ENCODE measurements at places on chromosomes 7 and 10.

DNA sequence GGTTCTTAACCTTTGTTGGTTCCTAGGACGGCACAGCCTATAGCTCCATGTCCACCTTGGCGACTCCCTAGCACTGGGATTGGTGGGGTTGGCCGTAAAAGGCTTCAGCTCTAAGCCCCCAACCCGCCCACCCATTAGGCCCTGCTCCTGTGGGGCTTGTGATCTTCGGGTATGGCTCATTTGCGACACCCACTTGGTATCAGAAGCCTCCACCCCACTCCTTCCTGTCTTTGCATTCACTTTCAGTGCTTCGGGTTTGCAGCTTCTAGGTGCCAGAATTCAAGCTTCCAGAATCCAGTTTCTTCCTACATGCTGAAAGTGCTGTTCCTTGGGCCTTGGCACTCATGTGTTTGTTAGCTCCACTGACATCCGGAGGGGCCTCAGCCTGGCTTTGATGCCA, 39.5 kb downstream of the HABP2 start:
- DNase-seq = no peak

- DNase-seq = no peak
Observed at GRCh38 chr7:4240520-4241303, 441.4 kb upstream of the FOXK1 start.

DNA sequence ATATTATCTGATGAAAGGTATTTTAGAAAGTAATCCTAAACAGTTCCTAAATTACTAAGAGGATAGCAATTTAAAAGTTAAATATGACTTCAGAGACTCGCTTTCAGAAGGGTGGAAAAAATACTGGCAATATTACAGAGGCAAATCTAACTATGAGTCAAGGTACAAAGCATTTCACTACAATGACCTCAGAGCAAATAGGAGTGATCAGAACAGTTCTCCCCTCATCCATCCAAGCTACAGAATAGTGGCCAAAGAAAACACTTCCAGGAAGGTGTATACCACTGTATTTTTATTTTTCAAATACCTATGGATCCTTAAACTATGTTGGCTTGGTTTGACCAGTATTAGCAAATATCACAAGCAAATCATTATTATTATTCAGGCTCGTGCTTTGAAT, 112.8 kb upstream of the ODAD2 start:
- no peak for DNase-seq

DNA sequence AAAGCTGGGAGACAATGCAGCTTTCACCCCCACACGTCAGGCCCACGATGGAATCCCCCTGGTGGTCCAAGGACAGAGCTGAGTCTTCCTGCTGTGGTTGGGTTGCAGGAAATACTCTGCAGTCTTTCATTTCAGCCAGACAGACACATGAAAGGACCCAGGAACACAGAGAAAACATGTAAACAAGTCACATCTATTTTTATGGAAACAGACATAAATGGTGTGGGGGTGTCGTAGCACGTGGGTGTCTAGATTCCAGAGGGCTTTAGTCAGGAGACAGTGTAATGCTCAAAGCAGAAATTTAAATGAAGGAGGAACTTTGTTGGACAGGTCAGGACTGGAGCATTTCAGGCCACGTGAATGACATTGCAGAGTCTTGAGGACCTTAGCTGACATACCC, 444.6 kb downstream of the SUGCT start:
- no peak for DNase-seq

- no peak for DNase-seq
Observed at GRCh38 chr10:61500460-61500859, 47.3 kb upstream of the TMEM26 start.

- DNase-seq = no peak
Observed at GRCh38 chr7:22990588-22990949, 23.4 kb downstream of the HYCC1 start.

DNA sequence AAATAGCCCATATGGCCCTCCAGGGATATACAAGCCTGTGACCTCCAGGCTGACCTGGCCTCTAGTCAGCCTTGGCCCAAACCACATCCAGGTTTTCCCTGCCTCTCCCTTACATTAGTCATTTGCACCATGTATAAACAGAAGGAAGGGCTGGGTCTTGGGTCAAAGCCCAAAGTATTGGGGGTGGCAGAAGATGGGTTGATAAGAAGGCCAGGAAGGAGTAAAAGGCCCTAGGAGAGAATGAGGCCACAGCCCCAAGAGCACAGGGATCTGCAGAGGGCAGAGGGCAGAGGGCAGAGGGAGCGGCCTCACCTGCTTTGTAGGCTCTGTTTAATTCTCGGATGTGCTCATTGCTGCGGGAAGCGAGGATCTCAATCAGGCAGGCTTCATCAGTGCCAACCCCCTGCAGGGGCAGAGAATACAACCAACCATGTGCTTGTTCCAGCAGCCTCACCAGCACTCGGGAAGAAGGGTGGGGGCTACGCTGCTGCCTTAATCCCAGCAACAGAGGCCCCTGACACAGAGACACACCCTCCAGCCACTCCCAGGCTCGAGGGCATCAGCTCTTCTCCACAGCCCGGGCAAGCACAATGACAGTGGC, 31.3 kb downstream of the PLAC9 start:
- DNase-seq = no peak

GRCh38 chr10:106836933-106837663, 327.4 kb downstream of the SORCS1 start:
- no peak for DNase-seq

DNA sequence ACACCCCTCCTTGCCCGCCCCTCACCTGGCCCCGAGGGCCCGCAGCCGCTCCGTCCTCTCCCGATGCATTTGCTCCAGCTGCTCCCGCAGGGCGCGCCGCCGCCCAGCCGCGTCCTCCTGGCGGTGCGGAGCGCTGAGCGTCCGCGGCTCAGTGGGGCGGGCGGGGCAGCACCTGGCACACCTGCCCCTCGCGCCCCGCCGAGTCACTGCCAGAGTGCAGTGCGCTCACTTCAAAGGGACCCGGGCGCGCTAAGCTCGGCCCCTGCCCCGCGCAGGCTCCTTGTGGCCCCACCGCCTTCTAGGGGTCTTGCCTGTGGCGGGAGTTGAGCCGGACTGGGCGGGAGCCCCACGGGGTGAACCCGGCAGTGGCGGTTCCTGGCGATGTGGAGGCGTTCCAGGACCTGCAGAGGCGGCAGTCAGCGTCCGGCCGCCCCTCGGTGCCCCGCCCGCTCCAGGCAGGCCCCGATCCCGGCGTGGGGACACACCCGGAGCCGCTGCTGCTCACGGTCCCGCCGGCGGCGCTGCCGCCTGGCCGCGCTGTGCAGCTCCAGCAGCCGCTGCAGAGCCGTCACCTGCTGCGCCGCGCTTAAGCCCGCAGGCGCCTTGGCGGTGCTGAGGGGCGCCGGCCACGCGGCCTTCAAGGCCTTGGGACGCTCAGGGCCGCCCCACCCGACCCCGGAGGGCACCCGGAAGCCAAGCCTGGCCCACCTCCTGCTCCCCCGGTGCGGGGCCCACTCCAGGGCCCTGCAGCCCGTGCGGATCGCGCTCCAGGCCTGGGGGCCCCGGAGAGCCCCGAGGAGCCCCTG, 6.7 kb downstream of the ATP6V1F start:
- DNase-seq = no peak

DNA sequence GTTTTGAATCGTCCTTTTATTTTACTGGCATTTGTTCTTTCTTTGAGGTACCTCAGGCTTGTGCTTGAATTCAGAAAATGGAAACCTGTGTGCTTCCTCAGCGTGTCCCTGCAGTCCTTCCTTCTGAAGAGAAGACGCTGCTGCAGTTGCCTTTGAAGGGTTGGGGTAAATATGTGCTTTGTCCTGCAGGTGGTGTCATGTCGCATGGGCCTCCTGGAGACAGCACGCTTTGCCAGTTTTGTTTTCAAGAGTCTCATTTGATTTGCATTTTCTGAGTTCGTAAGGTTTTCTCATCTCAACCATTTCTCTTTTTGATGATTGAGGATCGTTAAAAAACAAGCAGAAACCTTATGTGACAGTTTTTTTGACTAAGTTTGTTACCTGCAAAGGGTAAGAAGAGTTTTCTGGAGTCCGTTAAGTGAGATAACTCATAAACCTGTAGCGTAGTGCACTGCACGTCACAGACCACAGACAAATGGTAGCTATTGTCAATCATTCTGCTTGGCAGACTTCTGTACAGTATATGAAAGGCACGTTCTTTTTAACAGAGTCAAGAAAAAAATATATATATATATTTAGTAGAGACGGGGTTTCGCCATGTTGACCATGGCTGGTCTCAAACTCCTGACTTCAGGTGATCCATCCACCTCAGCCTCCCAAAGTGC, 57.0 kb downstream of the CDC123 start:
- no peak for DNase-seq

DNA sequence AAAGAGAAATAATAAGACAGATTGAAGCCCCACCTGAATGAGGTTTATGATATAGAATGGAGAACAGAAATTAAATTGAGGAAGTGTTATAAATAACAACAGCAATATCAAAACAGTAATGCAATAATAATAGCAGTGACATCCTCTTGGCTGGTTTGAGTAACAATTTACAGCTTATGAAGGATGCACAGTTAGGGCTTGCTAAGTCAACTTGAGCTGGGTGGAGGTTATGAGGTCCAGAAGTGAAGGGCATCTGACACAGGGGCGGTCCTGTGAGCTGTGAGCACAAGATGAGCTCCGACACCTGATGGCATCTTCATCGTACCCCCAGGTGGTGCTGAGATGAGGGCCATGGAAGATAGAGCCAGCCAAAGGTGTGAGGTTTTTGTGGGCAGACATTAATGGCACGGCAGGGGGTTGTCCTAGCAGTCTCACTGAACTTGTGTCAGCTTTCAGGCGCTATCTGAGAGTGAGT, 30.5 kb downstream of the ARHGAP22 start:
- no peak for DNase-seq

- DNase-seq = no peak
Observed at GRCh38 chr10:79473496-79474095, 28.2 kb upstream of the ZCCHC24 start.

DNA sequence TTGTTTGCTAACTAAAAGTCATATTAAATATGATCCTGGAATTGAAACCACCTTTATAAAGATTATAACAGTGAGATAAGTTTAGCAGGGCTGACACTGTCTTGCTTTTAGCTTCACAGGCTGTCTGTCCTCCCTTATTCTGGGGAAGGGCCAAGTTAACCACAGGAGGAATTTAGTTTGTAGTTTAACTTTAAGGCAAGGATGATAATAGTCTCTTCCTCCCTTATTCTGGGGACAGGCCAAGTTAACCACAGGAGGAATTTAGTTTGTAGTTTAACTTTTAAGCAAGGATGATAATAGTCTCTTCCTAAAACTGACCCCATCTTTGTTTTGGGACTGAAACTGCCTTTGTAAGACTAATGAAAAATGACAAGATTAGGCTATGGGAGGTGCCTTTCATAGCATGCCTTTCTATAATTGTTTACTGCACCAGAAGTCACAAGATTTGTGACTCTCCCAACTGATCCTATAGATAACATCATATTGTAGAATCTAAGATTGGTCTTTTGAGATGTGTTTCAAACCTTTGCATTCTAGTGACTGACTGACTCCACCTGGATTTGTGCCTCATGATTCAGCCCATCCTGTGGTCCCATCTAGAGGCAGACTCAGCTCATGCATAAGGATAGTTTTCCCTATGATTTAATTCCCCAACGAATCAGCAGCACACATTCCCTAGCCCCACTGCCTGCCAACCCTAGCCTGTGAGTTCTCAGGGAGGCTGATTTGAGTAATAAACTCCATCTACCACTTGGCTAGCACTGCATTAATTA, 212.0 kb downstream of the MAGI2 start:
- no peak for DNase-seq

DNA sequence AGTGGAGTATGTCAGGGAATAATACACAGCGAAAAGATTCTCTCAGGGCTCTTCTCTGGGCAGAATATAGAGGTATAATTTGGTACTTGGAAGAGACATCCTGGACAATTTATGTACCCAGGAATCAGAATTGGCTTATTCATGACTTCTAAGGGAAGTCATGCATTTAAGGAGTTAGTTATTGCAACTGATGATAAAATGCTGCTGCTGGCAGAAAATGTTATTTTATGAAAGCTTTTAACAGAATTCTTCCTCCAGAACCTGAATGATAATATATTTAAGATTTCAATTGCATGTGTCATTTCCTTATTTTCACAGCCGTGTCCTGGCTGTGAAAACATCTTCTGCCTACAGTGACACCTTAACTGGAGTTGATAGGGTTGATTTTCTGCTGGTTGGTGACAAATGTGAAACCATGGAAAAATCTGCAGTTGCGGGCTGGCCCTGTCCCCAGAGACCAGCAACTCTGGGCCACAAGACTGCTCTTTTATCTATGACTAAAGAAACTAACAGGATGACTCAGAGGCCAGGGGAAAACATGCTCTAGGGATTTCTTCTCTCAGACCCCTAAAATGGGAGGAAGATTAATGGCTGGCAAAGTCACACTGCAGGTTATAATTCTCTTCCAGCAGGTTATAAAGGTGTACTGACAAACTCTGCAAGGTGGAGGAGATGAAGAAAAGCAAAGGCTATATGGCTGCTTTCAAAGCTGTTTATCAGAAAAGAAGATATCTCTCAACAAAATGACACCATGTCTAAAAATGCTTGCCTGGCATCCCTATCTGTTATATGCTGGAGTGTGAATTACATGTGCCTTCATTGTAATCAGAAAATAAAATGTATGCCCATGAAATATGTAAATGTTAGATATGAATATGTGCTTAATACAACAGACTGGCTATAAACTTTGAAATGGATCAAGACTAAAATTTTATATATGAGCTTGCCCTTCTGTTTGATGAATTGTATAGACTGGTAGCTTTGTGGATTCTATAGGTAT, 12.1 kb upstream of the TRUB1 start:
- no peak for DNase-seq

GRCh38 chr7:10939237-10939910, 34.3 kb upstream of the PHF14 start:
- no peak for DNase-seq

- no peak for DNase-seq
Observed at GRCh38 chr7:23298141-23298881, 828 bp upstream of the MALSU1 start.

- no peak for DNase-seq
Observed at GRCh38 chr10:128167926-128168520, 41.8 kb upstream of the MKI67 start.

DNA sequence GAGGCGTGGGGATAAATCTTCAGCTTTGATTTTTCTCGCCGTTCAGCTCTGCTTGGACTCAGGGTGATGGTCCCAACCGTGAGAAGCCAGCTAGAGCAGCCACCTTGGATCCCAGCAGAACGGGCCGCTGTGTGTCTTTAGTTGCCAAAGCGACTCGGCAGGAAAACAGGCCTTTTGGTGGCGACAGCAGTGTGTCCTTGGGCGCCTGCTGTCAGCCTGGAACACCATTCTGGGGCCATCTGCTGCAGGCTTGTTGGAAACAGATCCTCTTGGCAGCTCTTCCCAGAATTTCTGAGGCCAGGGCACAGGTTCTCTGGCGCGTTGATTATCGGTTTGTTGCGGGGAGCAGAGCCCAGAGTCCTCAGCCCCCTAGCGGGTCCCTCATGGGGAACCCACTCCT, 97.6 kb downstream of the CUX1 start:
- DNase-seq = no peak

GRCh38 chr7:137990251-137990941, 11.5 kb downstream of the CREB3L2 start:
- no peak for DNase-seq

- no peak for DNase-seq
Observed at GRCh38 chr10:101969412-101969922, 86.5 kb downstream of the ARMH3 start.

- DNase-seq = no peak
Observed at GRCh38 chr7:134992626-134993179, 6.4 kb downstream of the AGBL3 start.

GRCh38 chr7:105738133-105738532, 138.3 kb downstream of the ATXN7L1 start:
- DNase-seq = no peak
